ENCODE measurements at places on chromosomes 4 and X.

DNA sequence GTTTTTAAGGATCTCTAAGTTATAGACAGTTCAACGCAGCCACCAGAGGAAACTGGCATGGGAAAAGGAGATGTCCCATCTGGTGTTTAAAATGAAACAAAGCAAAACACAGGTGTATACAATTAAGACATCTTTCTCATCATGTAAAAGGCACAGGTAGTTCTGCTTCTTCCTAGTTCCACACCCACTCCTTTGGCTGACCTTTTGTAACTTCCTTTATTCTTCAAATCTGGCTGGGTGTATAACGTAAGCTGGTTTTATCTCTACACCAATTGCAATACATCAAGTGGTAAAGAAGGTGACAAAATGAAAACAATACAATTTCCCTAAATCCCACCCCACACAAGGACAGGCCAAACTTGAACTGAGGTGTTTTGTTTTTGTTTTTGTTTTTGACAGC lies 27.3 kb upstream of the FBXW7 start:
- no peak for DNase-seq

- no peak for DNase-seq
These were observed 67.7 kb downstream of the MID1IP1 start for GRCh38 chrX:38868941-38869401.

GRCh38 chr4:145043306-145043705 lies 54.7 kb downstream of the ANAPC10 start:
- no peak for DNase-seq

DNA sequence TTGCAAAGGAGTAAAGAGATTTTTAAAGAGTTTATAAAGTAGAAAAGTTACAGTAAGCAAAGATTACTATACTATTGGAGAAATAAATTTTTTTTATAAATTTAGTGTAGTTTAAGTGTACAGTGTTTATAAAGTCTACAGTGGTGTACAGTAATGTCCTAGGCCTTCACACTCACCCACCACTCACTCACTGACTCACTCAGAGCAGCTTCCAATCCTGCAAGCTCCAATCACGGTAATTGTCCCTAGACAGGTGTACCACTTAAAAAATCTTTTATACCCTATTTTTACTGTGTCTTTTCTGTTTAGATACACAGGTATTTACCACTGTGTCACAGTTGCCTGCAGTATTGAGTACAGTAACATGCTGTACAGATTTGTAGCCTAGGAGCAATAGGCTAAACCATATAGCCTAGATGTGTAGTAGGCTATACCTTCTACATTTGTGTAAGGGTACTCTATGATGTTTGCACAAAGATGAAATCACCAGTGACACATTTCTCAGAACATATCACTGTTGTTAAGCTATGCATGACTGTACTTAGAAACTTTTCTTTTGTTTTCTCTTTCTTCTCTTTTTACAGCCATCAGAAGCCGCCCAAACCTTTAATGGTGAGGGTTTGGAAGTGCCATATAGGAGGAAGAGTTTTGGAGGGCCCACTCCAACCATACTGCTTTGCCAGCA lies 11.8 kb upstream of the SH3RF1 start:
- DNase-seq, result no peak

GRCh38 chrX:24479924-24480323 lies 14.8 kb downstream of the PDK3 start:
- no peak for DNase-seq

GRCh38 chr4:119103263-119103662 lies 32.4 kb upstream of the MYOZ2 start:
- no peak for DNase-seq

All from renal cortex interstitium (tissue), 15 donors.